D721Med (cell line): ENCODE measurements at places on chromosomes 7 and 10.

- no peak for DNase-seq
Measured at GRCh38 chr7:71618278-71618677, 486.3 kb downstream of the GALNT17 start.

DNA sequence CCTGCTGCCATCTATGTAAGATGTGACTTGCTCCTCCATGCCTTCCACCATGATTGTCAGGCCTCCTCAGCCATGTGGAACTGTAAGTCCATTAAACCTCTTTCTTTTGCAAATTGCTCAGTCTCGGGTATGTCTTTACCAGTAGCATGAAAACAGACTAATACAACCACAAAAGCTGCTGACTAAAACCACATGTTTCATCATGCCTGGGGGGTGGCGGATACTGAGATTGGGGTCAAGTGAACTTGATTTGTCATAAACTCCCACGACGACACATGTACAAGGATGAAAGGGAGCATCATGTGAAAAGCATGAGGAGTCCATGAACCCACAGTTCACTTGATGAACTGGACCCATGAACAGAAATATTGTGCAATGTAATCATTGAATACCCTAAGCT, 134.9 kb upstream of the ANK3 start:
- no peak for DNase-seq

GRCh38 chr7:69508736-69509135, 89.5 kb upstream of the AUTS2 start:
- no peak for DNase-seq

- no peak for DNase-seq
Measured at GRCh38 chr7:42672339-42672999, 239.4 kb downstream of the C7orf25 start.

- no peak for DNase-seq
Measured at GRCh38 chr10:118139321-118139720, 92.6 kb upstream of the RAB11FIP2 start.

GRCh38 chr7:124201768-124202349, 169.0 kb upstream of the TMEM229A start:
- DNase-seq, result no peak

GRCh38 chr7:74307738-74308505, 18.7 kb downstream of the CLIP2 start:
- no peak for DNase-seq

DNA sequence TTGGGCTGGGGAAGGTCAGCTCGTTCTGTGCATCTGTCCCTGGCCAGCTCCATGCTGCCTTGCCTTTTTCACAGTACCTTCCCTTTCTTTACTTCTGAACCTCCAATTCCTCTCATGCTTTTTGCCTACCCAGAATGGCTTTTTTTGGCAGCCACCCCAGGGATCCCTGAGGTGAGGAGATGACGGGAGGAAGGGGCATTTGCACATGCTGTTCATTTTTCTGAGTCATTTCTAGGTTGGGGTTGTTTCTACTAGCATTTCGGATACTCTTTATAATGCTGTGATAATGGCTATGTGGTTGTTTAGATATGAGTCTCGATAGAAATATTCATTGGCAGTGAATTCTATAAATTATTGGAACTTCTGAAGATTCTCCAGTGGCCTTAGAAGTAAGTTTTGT, 415.1 kb upstream of the FZD8 start:
- no peak for DNase-seq

GRCh38 chr10:74558897-74559296, 267.5 kb upstream of the KAT6B start:
- DNase-seq, result no peak

GRCh38 chr7:138125598-138126111, 49.4 kb downstream of the AKR1D1 start:
- no peak for DNase-seq

DNA sequence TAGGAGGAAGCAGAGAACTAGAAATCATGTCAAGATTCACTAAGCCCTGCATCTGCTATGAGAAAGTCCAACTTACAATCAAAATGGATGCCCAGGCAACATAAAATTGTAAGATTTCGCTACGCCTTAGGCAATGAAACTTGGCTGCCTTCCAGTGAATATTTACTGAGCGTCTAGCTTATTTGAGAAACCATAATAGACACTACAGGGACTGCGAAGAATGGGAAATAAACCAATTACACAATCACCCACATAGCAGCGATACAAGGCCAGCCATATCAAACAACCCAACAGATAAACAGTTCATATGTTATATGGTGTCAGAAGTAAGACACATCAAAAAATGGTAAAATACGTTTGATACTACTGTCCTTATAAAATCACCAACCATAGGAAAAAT, 545.0 kb upstream of the C7orf33 start:
- no peak for DNase-seq

- no peak for DNase-seq
Measured at GRCh38 chr7:105365541-105366534, 22.9 kb downstream of the SRPK2 start.

DNA sequence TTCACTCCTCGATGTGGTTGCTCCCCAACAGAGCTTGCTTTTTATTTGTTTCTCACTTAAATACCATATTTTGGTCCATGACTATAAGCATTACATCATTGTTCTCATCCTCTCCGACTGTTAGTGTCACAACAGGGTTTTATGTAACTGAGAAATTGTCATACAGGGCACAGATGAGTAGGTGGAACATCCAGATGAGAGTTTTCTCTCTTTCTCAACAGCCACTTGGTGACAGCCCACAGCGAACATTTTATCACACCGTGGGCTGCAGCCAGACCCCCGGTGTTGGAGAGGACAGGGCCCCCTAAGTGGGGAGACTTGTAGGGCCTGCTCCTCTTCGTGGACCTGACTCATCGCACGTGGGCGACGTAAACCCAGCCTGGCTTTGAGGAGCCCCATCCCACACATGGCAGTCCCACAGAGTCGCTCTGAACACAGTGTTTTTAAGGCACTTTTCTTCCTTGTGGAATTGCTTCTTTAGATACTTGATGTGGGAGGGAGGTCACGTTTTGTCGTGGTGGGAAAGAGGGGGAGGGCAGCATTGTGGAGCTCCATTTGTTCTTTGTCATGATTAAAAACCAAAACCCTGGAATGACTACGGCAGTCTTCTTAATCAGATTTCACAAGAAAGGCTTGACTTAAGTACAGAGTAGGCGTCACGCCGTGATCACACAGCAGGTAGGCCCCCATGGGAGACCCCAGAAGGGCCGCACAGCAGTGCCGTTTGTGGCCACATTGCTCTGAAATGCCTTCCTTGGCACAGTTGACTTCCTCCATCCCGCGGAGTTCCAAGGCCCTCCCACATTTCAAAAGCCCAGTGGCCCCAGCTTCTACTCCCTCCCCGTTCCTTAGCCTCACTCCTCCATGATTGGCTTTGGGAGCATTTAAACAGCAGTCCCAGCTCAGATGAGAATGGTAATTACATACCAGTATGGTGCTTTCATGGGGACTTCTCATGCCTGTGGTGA, 220.6 kb downstream of the CCDC3 start:
- DNase-seq, result no peak

GRCh38 chr10:121823993-121824463, 103.8 kb downstream of the ATE1 start:
- DNase-seq, result no peak

DNA sequence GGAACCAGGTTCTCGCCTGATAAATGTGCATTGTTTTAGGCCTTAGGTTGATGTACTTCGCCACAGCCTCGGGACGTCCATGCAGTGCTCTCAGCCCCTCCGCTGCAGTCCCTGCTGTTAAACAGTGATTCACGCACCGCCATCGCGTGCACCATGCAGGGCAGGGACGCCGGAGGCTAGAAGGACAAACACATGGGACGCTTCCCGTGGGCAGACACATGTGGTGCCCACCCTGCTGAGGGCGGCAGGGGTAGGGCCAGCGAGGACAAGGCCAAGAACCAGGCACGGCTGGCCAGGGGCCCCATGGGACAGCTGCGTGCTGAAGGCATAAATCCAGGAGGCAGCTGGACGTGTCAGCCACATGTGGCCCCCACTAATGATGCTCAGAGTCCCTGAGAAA, 394.7 kb downstream of the PTPRN2 start:
- DNase-seq, result no peak

GRCh38 chr10:69640196-69640980, 10.3 kb downstream of the FAM241B start:
- DNase-seq, result no peak

DNA sequence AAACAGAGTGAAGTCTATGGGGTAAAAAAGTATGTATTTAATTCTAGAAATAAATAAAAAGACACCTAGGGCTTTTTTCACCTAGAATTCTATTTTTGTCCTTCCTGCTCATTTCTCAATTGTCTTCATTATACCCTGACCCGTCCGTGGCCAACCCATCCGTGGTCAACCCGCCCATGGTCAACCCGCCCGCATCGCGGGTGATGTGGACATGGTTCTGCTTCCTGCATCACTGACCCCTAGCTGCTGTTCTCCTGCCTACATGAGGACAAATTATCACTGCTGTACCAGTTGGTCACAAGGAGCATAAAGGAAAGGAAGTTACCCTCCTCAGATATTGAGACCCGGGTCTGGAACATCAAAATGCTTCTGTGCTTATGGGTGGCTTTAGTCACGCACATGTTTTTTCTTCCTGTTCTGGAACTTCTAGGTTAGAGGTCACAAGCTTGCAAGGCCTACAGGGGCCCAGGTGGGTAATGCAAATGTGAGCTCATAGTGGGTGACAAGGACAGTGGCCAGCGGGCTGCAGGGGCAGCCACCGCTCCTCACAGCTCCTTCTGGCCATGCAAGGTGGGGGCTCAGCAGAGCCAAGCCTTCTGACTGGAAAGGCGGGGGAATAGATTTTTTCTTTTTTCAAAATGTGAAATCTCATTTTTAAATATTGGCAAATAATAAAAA, 15.5 kb downstream of the CAMK2G start:
- DNase-seq, result no peak

DNA sequence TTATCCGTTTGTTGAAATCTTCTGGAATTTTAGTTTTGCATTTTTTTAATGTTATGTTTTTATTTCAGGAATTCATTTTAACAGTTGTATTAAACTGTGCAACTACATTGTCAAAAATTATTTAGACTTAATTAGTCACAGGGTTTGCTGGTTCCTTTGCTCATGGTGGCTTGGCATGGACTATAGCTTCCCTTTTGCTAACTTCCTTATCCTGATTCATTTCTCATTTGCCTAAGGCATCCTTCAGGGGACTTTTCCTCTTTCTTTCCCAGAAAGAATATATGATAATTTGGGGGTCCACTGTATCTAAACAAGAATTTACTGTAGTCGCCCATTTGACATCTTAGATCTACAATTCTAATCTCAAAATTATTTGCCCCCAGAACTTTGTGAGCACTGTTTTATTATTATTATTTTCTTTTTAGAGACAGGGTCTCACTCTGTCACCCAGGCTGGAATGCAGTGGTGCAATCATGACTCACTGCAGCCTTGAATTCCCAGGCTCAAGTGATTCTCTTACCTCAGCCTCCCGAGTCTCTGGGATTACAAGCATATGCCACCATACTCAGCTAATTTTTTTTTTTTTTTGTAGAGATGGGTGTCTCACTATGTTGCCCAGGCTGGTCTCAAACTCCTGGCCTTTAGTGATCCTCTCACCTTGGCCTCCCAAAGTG, 13.9 kb downstream of the FIGNL1 start:
- DNase-seq, result no peak

GRCh38 chr10:118844731-118845521, 90.2 kb upstream of the CACUL1 start:
- no peak for DNase-seq

DNA sequence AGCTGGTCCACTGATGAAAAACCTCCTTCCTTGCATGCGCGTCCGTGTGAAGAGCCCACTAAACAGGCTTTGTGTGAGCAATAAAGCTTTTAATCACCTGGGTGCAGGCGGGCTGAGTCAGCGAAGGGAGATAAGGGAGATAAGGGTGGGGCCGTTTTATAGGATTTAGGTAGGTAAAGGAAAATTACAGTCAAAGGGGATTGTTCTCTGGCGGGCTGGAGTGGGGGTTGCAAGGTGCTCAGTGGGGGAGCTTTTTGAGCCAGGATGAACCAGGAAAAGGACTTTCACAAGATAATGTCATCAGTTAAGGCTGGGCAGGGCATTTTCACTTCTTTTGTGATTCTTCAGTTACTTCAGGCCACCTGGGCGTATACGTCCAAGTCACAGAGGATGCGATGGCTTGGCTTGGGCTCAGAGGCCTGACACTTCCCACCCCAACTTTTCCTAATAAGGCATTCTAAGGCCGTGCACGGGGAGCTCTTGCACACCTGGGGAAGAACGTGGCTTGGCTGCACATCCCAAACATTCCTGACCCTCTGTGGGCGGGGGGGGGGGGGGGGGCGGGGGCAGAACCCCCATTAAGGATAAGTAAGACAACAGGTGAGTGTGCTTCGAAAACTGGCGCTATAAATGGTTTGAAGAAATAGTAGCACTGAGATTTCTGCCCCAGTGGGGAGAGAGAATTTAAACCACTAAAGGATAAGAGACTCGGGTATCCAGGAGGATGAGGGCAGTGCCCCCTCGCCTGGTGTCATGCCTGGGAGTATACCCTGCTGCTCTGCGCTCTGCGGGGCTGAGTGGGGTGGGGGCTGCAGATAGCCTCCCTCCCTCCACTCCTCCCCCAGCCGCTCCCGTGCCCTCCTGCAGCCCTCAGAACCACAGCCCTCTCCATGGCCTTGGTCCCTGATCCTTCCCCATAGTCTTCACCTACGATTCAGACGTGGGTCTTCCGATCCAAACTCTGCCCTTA, 217.6 kb downstream of the MLLT10 start:
- DNase-seq, result no peak

DNA sequence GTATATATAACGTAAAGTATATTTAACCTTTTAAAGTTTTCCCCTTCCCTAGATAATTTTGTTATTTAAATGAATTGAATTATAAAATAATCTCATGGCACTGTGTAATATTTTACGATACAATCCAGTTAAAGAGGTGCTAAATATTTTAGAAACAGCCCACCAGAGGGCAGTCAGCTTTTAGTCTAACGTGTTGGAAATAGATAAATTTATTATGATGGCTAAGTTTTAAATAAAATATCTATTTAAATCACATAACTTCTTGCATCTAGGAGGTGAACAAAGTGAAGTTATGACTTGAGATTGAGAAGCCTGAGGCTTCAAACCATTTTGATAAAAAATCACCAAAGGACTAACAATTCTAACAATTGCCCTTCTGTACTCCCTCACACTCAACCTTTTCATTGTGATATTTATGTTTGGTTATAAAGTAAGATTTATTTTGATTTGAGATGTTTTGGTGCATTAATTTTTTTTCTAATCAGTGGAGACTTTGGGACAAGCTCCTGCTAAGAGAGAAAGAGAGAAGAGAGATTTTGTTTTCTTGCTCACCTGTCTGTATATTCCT, 171.5 kb upstream of the SP4 start:
- no peak for DNase-seq
